ENCODE measurements at places on chromosomes 16 and 17.

GRCh38 chr16:24188751-24189318, 67.3 kb upstream of the CACNG3 start:
- DNase-seq, result no peak

DNA sequence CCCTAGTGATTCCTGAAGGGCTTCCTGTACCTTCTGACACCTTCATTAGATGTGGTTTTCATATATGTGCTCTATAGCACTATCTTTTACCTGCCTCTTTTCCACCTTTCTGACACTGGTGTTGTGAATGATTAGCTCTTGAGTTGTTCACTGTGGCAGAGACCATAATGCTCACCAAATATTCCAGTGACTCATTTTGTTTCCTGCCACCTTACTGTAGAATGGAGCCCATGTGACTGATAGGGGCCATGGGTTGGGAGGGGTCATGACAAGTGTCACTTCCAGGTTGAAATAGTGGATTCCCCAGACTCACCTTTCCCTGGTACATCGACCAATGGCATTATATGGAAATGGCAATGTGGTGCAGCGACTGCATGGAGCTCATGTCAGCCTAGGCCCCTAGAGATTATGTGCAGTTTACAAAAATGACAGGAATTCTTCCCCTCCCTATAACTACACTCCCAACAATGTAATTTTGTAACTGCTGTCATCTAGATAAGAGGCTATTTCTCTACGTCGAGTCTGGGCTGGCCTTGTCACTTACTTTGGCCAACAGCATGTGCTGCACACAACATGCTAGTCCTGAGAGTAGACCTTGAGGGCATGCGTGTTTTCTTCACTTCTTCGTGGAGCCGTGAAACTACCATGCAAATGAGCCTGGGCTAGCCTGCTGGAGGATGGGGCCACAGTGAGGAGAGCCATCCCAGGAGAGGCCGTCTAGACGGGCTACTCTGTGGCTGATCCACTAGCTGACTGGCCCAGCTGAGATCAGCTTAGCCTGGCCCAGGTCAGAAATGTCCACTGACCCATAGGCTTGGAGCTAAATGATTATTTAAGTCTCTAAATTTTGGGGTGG, 409.5 kb downstream of the CA10 start:
- no peak for DNase-seq

- no peak for DNase-seq
Observed at GRCh38 chr17:29378500-29378899, 11.7 kb upstream of the TAOK1 start.

GRCh38 chr16:53662072-53662471, 41.6 kb downstream of the RPGRIP1L start:
- no peak for DNase-seq

DNA sequence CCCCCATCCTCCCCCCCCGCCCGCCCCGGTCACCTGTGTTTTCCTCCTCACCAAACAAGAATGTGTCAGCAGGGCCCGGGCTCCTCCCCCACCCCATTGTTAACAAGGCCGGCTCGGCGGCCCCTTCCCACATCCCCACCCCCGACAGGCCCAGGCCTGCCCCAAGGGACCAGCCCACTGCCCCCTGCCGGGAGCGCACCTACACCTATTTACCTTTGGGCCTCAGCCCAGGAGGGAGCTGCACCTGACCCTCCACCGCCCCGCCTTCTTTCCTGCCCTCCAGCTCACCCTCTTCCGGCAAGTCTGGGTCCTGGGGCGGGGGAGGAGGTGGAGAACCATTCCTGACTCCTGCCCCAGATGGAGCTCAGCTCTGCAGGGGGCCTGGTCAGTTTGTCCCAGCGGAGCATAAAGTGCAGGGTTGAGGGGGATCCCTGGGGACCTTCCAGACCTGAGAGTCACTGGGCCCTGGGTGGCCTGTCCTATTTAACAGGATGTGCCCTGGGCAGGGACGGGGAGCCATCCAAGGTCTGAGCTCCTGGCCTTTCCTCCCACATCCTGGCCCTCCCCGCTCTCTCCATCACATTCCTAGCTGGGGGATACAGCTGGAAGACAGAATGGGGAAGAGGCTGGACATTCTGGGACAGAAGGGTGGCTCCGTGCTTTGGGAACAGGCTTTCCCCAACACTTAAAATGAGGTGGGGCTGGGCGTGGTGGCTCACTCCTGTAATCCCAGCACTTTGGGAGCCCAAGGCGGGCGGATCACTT, 8.3 kb downstream of the FOXJ1 start:
- DNase-seq, result no peak

GRCh38 chr16:15782573-15783365, 74.1 kb downstream of the MYH11 start:
- DNase-seq, result no peak

- no peak for DNase-seq
Observed at GRCh38 chr16:56669005-56669839, at the start of gene MT1H. MT1H (plus strand) TSS chr16:56669814; CDS start chr16:56669885, 71 bp downstream.

- DNase-seq, result peak; percentile 3
Observed at GRCh38 chr16:72362973-72363372, 191.0 kb upstream of the PMFBP1 start.

GRCh38 chr16:88530858-88531203, 39.4 kb upstream of the ZC3H18 start:
- DNase-seq, result no peak

GRCh38 chr16:66618588-66619375, 14.3 kb downstream of the CMTM3 start:
- no peak for DNase-seq

DNA sequence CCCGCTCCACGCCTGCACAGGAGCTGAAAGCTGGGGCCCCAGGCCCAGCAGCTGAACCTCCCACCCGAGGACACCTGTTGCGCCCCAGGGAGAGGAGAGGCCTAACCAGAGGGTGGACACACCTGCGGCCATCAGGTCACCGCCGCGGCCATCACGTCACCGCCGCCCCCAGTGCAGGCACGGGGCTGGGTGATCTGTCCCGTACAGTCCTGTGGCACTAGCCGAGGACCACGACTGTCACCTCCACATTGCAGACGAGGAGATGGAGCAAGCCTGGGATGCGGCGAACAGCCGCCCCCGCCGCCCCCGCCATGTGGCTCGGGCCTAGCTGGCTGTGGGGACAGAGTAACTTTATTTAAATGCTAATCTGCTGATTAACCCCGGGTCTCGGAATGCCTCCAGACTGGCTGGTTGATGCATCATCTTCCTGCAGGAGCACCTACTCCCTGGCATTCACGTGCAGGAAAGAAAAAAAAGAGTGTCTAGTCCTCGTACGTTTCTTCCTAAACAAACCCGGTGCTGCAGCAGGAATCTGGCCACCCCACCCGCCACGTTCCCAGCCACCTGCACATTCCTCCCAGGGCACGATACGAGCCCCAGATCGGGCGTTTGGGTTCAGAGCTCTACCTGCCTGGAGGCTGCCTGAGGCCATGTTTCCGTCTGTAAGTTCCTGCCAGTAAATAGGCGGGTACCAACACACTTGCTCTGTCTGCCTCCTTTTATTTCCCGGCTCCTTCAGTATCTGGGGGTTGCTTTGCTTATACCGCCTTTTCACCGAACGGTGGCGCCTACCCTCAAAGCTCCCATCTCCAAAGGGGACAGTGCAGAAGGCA, 29.9 kb downstream of the PIEZO1 start:
- DNase-seq, result no peak
